Activated CD8-positive, alpha-beta memory T cell treated with anti-CD3 and anti-CD28 coated beads for 36 hours (primary cell): ENCODE measurements at places on chromosomes 7 and 10. TPM values are rescaled to one million over a fixed set of nuclear protein-coding genes. Genes with fewer than 3 reads are reported as not detected.

GNGT1 gene
- not detected for total RNA-seq

CEP41 gene
- 22.3 TPM for total RNA-seq

PLPP4 gene
- not detected for total RNA-seq

MLXIPL gene
- not detected for total RNA-seq

STARD3NL gene
- total RNA-seq: 48.1 TPM

SFTPA1 gene
- total RNA-seq: not detected

PDGFA gene
- 9.4 TPM for total RNA-seq

STN1 gene
- total RNA-seq: 22.5 TPM

CALML3 gene
- total RNA-seq: not detected

CYP2C9 gene
- not detected for total RNA-seq

OR2A12 gene
- total RNA-seq: not detected

OR13A1 gene
- total RNA-seq: not detected

CADPS2 gene
- not detected for total RNA-seq

GOLGA7B gene
- 0.40 TPM for total RNA-seq

PVRIG gene
- 22.4 TPM for total RNA-seq

PRR15 gene
- total RNA-seq: not detected

NAT16 gene
- total RNA-seq: not detected

TSPAN12 gene
- not detected for total RNA-seq

EVX1 gene
- total RNA-seq: not detected

NME8 gene
- total RNA-seq: not detected

SMARCD3 gene
- total RNA-seq: 2.9 TPM

MMRN2 gene
- not detected for total RNA-seq

PTF1A gene
- total RNA-seq: not detected
